Kidney glomerular epithelial cell (primary cell): ENCODE measurements at places on chromosomes 7 and 10.

DNA sequence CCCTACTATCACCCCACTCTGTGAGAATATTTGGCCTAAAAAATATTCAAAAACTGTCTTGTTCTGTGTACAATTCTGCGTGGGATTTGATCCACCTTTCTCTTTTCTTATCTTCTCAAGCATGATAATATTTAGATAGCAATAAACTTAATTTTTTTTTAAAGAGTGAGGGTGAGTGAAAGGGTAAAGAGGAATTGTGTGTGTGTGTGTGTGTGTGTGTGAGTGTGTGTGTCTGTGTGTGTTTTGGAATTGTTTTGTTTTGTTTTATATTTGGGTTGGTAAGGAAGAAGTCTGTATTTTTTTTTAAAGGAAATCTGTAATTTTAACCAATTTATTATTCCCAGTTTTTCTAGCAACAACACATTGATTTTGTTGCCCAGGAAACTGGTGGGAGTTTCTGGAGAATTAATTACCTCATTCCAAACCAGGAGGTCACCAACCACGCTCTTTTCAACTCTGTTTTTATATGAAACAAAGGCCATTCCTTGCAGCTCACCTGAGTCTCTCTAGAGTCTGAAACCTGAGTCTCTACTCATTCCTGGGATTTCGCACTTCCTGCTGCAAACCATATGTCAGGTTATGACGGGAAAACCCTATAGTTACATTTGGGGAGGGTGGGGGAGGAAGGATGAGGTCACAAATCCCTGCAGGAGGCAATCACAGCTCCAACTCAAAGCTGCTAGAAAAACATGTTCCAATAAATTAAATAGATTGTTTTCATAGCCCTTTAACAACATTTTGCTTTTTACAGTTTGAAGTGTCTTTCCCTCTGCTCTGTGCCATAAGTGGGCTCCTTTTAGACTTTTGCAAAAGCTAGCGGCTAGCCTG, 38.1 kb upstream of the XPNPEP1 start:
- peak; percentile 74 for DNase-seq

GRCh38 chr10:1212571-1213141, 156.5 kb downstream of the WDR37 start:
- no peak for DNase-seq

GRCh38 chr10:69333205-69333604, 54.9 kb downstream of the HK1 start:
- no peak for DNase-seq

DNA sequence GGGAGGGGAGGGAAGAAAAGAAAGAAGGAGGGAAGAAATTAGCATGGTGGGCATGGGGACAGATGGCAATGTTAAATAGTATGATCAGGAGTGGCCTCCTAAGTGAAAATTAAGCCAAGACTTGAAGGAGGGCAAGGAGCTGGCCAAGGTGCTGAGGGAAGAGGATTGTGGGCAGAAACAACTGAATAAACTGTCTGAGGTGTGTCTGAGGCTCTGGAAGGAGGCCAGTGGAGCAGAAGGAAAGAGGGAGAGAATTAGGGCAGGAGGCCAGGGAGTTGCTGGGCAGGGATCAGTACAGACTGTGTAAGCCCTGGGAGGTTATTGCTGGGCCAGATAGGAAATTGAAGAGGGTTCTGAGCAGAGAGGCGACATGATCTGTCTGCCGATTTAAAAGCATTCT, 40.6 kb upstream of the VKORC1L1 start:
- DNase-seq, result no peak

DNA sequence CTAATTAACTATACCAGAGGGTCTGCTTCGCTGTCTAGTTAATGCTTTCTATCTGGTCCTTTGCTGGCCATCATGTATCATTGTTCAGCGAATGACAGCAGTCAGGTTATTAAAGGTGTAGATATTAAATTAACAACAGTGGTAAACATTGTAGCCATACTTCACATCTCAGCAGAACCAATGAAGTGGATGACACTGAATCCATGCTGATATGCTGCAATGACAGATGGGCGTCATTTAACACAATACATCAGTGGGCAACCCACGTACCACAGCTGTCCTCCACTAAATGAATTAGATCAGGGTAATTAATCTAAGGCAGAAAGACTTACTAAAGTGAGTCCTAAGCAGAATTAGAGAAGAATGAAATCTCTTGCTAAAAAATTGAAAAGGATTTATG, 767.2 kb downstream of the NXPH1 start:
- no peak for DNase-seq

DNA sequence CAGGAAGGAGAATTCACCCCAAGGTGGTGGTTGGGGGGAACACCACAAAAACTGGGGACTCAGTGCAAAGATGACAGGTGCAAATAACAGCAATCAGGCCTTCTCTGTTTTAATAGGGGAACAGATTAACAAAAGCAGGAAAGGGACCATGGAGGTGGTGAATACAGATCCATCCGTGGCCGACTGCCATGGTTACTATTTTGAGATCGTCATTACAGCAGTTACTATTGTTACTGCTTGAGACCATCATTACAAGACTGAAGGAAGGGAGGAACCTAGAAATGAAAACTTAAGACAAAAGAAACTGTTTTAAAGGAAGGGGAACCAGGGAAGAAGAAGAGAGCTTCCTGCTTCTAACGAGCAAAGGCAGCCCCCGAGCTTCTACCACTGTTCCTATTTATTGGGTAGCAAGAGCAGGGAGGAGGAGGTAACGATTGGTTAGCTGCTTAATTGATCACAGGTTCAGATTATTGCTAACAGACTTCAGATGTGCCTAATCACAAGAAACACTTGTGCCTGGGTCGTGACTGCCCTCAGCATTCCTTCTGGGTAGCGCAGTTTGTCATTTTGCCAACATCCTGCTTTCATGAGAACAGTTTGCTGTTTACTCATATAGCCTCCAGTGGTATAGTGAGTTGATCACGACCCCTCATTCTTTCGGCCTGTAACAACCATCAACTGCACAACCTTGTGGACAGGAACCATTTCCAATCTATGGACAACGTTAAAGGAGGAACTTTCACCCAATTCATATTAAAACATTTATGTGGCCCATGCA, 216.3 kb downstream of the CHCHD3 start:
- no peak for DNase-seq

- peak; percentile 53 for DNase-seq
Observed at GRCh38 chr7:143331179-143331801, 15.4 kb downstream of the CLCN1 start.

GRCh38 chr10:69421611-69422308, 5.0 kb upstream of the TACR2 start:
- no peak for DNase-seq
